Activated CD4-positive, alpha-beta T cell treated with anti-CD3 and anti-CD28 coated beads for 36 hours (primary cell): ENCODE measurements at places on chromosomes 6 and 20. TPM values are rescaled to one million over a fixed set of nuclear protein-coding genes. Genes with fewer than 3 reads are reported as not detected.

- DNase-seq: no peak
- no peaks in the 10 kb centered on the region for H3K27me3 ChIP-seq
- no peaks in the 10 kb centered on the region for H3K36me3 ChIP-seq
- H3K4me3 ChIP-seq: no peak overlapping the region
- no peak overlapping the region for H3K27ac ChIP-seq
Observed at GRCh38 chr6:167163476-167164011, 5.8 kb upstream of the GPR31 start.

DNA sequence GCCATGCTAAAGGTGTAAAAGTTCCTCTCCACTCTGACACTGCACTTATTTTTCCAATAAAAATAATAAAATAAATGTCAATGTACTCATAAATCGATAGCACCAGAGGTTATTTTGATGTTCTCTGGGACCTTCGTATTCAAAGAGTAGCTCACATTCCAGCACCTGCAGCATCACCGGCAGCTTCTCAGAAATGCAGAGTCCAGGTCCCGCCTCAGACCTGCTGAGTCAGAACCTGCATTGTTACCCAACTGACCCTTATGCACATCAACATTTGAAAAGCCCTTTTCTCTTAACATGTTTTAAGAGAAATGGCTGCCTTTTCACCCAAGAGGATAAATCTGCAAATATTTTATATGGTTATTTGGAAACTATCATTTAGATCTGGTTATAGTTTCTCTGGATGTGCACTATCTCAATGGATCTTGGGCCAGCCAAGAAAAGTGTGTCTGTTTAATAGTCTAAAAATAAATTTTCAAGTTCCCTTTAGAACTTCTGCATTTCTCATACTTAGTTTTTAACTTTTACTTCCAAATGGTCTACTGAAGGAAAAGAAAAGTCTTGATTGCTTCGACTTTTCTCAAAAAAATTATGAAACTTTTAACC, 216.2 kb upstream of the PRDM1 start:
- no peaks in the 10 kb centered on the region for H3K36me3 ChIP-seq
- no peak overlapping the region for H3K27ac ChIP-seq
- H3K4me1 ChIP-seq: peaks cover 11% of the 10 kb centered on the region
- no peak overlapping the region for H3K4me3 ChIP-seq
- peaks cover 13% of the 10 kb centered on the region for H3K27me3 ChIP-seq

GRCh38 chr6:54860132-54860531, 13.6 kb downstream of the FAM83B start:
- no peaks in the 10 kb centered on the region for H3K36me3 ChIP-seq
- H3K4me1 ChIP-seq: no peaks in the 10 kb centered on the region
- H3K27me3 ChIP-seq: no peaks in the 10 kb centered on the region
- H3K27ac ChIP-seq: no peak overlapping the region
- no peak overlapping the region for H3K4me3 ChIP-seq
- no peak for DNase-seq

DNA sequence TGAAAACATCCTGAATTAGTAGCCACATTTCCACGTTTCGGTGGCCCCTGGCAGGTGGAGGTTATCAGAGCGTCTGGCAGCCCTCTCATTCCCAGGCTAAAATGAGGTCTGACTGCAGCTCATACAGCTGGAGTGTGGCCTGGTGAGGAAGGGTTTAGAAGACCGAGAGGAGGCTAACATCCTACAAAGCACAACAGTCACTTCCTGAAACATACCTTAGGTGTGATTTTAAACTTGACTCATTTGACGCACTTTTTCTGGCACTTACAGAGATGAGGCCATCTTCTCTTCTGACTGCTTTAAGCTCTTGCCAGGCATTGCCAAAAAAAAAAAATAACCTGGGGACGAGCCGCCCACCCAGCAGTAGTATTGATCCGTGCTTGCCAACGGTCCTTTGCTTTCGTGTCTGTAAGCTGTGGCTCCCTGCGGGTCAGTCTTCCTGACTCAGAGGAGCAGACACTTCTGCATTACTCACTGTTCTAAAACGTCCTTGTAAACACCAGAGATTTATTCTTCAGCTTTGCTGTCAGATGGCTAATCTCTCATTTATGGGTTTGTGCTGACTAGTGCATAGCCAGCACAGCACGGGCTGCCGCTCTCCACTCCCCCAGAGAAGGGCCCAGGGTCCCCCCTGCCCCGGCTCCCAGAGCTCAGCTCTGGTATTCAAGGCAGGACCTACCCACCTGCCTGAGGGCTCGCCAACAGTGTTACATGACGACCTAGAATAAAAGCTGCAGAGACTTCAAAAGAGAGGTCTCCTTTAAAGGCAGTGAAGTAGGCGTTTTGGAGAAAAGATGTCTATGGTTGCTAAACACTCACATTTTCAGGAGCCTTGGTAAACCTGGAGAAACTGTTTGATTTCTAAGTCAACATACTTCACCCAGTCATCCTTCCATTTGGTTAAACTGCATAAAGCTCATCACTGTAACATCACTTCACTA, 78.5 kb upstream of the FRMD1 start:
- DNase-seq: peak; percentile 16
- H3K4me1 ChIP-seq: no peaks in the 10 kb centered on the region
- no peak overlapping the region for H3K4me3 ChIP-seq
- peaks cover 14% of the 10 kb centered on the region for H3K27me3 ChIP-seq
- no peak overlapping the region for H3K27ac ChIP-seq

GRCh38 chr6:148251891-148252290, 90.7 kb upstream of the SASH1 start:
- no peaks in the 10 kb centered on the region for H3K36me3 ChIP-seq
- H3K27ac ChIP-seq: no peak overlapping the region
- H3K27me3 ChIP-seq: peaks cover 4% of the 10 kb centered on the region
- H3K4me1 ChIP-seq: no peaks in the 10 kb centered on the region
- DNase-seq: no peak
- H3K4me3 ChIP-seq: no peak overlapping the region

GRCh38 chr6:139648430-139649000, 274.1 kb upstream of the CITED2 start:
- H3K27ac ChIP-seq: no peak overlapping the region
- peaks cover 3% of the 10 kb centered on the region for H3K27me3 ChIP-seq
- H3K4me3 ChIP-seq: no peak overlapping the region
- H3K36me3 ChIP-seq: no peaks in the 10 kb centered on the region

DNA sequence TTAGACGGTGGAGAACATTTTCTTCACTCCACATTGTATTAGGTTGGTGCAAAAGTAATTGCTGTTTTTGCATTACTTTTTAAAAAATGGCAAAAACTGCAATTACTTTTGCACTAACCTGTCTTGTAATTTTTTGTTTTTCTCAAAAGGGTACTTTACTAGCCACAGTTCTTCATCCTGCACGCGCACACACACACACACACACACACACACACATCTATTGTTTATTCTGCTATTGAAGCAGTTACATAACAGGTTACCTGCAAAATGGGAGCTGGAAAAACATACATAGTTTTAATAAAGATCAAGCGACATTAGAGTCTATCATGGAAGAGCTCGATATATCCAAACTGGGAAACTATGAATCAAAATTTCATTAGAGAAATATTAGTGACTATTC, 235.2 kb downstream of the SIM1 start:
- no peak overlapping the region for H3K4me3 ChIP-seq
- no peak overlapping the region for H3K27ac ChIP-seq
- no peaks in the 10 kb centered on the region for H3K36me3 ChIP-seq
- peaks cover 22% of the 10 kb centered on the region for H3K27me3 ChIP-seq
- DNase-seq: no peak
- peaks cover 11% of the 10 kb centered on the region for H3K4me1 ChIP-seq

- H3K4me3 ChIP-seq: no peak overlapping the region
- DNase-seq: no peak
- peak overlapping the region; percentile 97 for H3K27ac ChIP-seq
- peaks cover 49% of the 10 kb centered on the region for H3K36me3 ChIP-seq
- peaks cover 85% of the 10 kb centered on the region for H3K4me1 ChIP-seq
Observed at GRCh38 chr20:47605673-47606413, 104.2 kb downstream of the NCOA3 start.

- H3K4me3 ChIP-seq: no peak overlapping the region
- H3K4me1 ChIP-seq: no peaks in the 10 kb centered on the region
- no peak for DNase-seq
- no peak overlapping the region for H3K27ac ChIP-seq
- H3K36me3 ChIP-seq: no peaks in the 10 kb centered on the region
Observed at GRCh38 chr20:19742974-19743639, 15.0 kb upstream of the RIN2 start.

DNA sequence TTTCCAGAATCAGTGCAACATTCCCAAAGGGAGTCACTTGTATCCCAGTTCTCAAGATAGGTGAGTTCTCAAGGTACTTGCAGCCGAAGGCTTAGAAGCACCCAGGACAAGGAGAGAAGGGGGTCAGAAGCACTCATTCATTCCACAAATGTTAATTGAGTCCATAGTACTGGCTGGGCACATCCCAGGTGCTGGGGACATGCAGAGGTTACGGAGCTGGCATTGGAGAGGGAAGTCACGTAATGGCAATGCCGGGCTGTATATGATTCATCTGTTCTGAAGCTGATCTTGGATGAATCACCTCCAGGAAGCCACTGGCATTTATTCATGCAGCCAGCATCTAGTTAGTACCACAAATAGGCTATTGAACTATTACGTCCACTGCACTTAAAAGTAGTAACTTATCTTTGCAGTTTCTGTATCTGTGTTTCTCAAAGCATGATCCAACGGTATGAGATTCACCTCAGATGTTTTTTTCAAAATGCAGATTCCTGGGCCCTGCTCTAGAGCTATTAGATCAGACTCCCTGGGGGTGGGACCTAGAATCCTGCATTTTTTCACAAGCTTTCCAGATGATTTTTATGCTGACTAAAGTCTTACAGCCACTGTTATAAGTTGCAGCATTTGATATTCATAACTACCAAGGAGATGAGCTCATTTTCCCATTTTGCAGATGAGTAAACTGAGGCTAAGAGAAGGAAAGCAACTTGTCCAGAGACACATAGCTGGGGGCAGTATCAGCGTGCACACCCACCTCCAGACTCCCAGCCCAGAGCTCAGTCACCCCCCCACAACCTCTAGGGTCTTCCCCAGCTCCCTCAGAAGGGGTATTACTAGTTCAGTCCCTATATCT, 44.1 kb upstream of the ID1 start:
- H3K27ac ChIP-seq: peak overlapping the region; percentile 58
- peaks cover 57% of the 10 kb centered on the region for H3K36me3 ChIP-seq
- no peaks in the 10 kb centered on the region for H3K27me3 ChIP-seq

DNA sequence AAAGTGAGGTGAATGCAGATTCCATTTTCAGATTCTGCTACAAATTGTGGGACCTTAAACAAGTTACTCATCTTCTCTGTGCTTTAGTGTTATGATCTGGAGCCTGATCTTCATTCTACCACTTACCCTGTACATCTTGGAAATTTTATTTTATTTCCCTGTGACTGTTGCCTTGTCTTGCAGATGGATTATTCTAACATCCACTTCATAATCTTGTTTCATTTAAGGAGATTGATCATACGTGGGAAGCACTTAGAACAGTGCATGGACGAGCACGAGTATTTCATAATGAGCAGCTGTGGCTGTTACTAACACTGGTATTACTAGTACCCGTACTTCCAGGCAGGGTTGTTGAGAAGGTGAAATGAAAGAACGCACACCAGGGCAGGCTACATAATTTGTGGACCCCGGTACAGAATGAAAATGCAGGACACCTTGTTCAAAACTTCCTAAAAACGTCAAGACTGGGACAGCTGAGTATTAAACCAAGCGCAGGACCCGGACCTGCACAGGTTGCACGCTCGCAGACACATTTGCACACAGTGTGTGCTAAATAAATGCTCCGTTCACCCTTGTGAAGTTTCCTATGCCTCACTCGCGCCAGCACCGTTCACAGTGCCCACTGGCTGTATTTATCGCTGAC, 535 bp upstream of the CCDC170 start:
- H3K4me1 ChIP-seq: peaks cover 10% of the 10 kb centered on the region
- H3K36me3 ChIP-seq: no peaks in the 10 kb centered on the region
- DNase-seq: no peak
- peak overlapping the region; percentile 24 for H3K4me3 ChIP-seq
- no peak overlapping the region for H3K27ac ChIP-seq
- H3K27me3 ChIP-seq: peaks cover 31% of the 10 kb centered on the region

GRCh38 chr20:19820555-19821211, 62.6 kb downstream of the RIN2 start:
- H3K4me1 ChIP-seq: peaks cover 1% of the 10 kb centered on the region
- no peaks in the 10 kb centered on the region for H3K36me3 ChIP-seq
- H3K27ac ChIP-seq: no peak overlapping the region
- peaks cover under 1% of the 10 kb centered on the region for H3K27me3 ChIP-seq
- DNase-seq: no peak

DNA sequence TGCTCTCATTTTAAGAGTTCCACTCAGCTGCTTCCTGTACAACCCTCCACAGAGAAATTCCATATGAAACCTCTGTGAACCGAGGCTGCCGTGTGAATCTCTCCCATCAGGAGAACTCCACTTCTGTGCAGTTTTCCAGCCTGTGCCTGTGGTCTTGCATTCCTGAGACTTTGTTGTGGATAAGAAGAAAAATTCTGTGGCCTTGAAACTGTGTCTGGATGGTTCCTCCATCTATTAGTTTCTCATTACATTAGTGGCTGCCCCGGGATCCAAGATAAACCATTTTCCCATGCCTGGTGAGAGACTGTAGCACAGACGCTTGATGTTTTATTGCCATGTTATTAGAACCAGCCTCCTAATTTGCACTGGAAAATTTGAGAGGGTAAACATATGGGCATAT, 40.8 kb upstream of the TIAM2 start:
- peaks cover 18% of the 10 kb centered on the region for H3K4me1 ChIP-seq
- no peaks in the 10 kb centered on the region for H3K27me3 ChIP-seq
- no peak for DNase-seq
- H3K36me3 ChIP-seq: no peaks in the 10 kb centered on the region
- H3K4me3 ChIP-seq: no peak overlapping the region

DNA sequence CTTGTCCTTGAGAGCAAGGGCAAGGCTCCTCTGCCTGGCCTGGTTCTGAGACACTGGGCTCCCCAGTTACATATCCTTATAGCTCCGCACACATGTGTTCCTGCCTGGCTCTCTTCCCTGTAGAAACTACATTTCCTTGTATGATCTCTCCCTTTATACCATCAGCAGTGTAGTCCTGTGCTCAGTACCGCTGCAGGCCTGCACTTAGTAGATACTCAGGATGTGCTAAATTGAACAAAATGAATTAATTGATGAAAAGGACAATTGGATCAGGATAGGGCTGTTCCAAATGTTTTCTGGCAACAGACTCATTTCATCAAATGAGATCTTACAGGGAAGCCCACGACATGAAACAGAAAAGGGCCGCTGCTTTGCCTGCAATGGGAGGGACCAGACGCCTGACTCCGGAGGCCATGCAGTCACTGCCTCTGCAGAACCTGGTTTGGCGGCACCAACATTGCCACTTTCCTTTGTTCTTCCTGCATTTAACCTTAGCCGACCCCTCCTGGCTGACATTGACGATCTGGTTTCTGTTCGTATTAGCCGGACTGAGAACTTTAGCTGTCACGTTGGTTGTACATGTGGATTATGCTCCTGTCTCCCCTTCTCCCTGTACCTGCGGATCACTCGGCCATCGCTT, 53.3 kb downstream of the CHMP4B start:
- H3K27me3 ChIP-seq: no peaks in the 10 kb centered on the region
- H3K4me1 ChIP-seq: peaks cover 4% of the 10 kb centered on the region
- H3K27ac ChIP-seq: no peak overlapping the region
- DNase-seq: no peak

- H3K4me3 ChIP-seq: peak overlapping the region; percentile 52
- H3K4me1 ChIP-seq: peaks cover 79% of the 10 kb centered on the region
- peak; percentile 78 for DNase-seq
Observed at GRCh38 chr6:112017169-112017568, 36.7 kb upstream of the CCN6 start.

- H3K27ac ChIP-seq: no peak overlapping the region
- peak; percentile 36 for DNase-seq
Observed at GRCh38 chr20:137668-138490, 4.5 kb upstream of the DEFB126 start.

RPL7L1 gene
- 124 TPM for total RNA-seq

SF3B5 gene
- 164 TPM for total RNA-seq

RUNX2 gene
- 18.1 TPM for total RNA-seq

MUCL3 gene
- not detected for total RNA-seq
